ENCODE measurements at places on chromosomes 11 and 22. TPM values are rescaled to one million over a fixed set of nuclear protein-coding genes. Genes with fewer than 3 reads are reported as not detected.

CTSW gene
- 71.3 TPM for total RNA-seq

GRCh38 chr22:46660604-46661201 is 40.5 kb downstream of the GRAMD4 start:
- DNase-seq = no peak
- peaks cover 14% of the 10 kb centered on the region for H3K36me3 ChIP-seq
- no peaks in the 10 kb centered on the region for H3K27me3 ChIP-seq

- no peaks in the 10 kb centered on the region for H3K36me3 ChIP-seq
- peak overlapping the region; percentile 52 for H3K27ac ChIP-seq
- peaks cover 12% of the 10 kb centered on the region for H3K4me1 ChIP-seq
- DNase-seq = peak; percentile 28
Measured at GRCh38 chr11:62370743-62371440, 33.6 kb downstream of the ASRGL1 start.

FAM111A gene
- total RNA-seq = 75.9 TPM

GRCh38 chr11:68412593-68413475 is 47.7 kb upstream of the PPP6R3 start:
- H3K27ac ChIP-seq = no peak overlapping the region
- no peaks in the 10 kb centered on the region for H3K27me3 ChIP-seq
- H3K4me1 ChIP-seq = no peaks in the 10 kb centered on the region
- no peaks in the 10 kb centered on the region for H3K36me3 ChIP-seq
- no peak overlapping the region for H3K4me3 ChIP-seq
- DNase-seq = no peak

CYTH4 gene
- 165 TPM for total RNA-seq

TYR gene
- not detected for total RNA-seq

DNA sequence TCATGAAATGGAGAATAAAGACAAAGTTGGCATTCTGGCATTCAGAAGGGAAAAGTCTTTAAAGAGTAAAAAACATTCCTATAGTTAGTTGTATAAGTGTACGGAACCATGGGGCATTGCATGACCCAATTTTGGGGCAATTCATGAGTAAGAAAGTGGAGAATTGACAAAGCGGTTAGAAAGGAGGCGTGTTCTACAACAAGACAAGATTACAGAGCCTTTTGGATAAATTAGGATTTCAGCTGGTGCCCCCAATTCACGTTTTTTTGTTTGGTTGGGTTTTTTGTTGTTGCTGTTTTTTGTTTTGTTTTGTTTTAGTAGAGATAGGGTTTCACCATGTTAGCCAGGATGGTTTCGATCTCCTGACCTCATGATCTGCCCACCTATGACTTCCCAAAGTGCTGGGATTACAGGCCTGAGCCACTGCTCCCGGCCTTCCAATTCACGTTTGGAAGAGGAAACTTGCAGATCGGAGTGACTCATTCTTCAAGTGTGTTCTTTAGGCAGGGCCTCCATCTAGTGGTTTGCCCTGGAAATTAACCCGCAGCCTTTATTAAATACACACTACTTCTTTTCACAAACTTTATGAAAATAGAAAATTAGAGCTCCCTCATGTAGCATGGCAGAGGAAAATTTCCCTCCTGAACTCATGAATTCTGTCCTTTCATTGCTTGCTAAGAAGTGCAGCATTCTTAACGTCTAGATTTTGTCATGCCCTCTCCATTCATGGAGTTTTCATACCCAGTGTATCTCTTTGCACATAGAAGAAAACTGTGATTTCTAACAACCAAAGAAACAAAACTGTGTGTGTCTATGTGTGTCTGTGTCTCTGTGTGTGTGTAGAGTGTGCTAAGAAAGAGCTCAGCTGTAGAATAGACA is 118.1 kb downstream of the BBOX1 start:
- no peaks in the 10 kb centered on the region for H3K36me3 ChIP-seq
- no peaks in the 10 kb centered on the region for H3K27me3 ChIP-seq
- H3K4me1 ChIP-seq = no peaks in the 10 kb centered on the region
- DNase-seq = no peak
- no peak overlapping the region for H3K27ac ChIP-seq

GRCh38 chr11:77269484-77270123 is 31.9 kb downstream of the GDPD4 start:
- H3K27ac ChIP-seq = no peak overlapping the region
- DNase-seq = no peak
- no peaks in the 10 kb centered on the region for H3K4me1 ChIP-seq
- H3K4me3 ChIP-seq = no peak overlapping the region
- no peaks in the 10 kb centered on the region for H3K36me3 ChIP-seq

TMEM191C gene
- total RNA-seq = 8.1 TPM

GRCh38 chr11:75325713-75326438 is 25.6 kb downstream of the ARRB1 start:
- no peak overlapping the region for H3K4me3 ChIP-seq
- no peaks in the 10 kb centered on the region for H3K27me3 ChIP-seq
- no peak overlapping the region for H3K27ac ChIP-seq
- peaks cover 43% of the 10 kb centered on the region for H3K4me1 ChIP-seq
- no peaks in the 10 kb centered on the region for H3K36me3 ChIP-seq
- DNase-seq = no peak

DNA sequence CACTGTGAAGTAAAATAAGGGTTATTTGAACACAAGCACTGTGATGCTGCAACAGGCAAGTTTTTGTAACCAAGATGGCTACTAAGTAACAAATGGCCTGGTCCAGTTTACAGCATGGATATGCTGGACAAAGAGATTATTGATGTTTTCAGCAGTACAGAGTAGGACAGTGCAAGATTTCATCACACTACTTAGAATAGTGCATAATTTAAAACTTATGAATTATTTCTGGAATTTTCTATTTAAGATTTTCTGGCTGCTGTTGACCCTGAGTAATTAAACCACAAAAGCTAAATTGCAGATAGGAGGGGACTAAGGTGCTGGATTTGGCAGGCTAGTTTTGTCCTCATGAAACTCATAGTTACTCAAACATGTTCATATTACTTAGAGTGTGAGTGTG is 33.1 kb downstream of the CEP295 start:
- H3K27ac ChIP-seq = no peak overlapping the region
- H3K27me3 ChIP-seq = no peaks in the 10 kb centered on the region
- H3K4me3 ChIP-seq = no peak overlapping the region
- H3K36me3 ChIP-seq = peaks cover 62% of the 10 kb centered on the region

DNA sequence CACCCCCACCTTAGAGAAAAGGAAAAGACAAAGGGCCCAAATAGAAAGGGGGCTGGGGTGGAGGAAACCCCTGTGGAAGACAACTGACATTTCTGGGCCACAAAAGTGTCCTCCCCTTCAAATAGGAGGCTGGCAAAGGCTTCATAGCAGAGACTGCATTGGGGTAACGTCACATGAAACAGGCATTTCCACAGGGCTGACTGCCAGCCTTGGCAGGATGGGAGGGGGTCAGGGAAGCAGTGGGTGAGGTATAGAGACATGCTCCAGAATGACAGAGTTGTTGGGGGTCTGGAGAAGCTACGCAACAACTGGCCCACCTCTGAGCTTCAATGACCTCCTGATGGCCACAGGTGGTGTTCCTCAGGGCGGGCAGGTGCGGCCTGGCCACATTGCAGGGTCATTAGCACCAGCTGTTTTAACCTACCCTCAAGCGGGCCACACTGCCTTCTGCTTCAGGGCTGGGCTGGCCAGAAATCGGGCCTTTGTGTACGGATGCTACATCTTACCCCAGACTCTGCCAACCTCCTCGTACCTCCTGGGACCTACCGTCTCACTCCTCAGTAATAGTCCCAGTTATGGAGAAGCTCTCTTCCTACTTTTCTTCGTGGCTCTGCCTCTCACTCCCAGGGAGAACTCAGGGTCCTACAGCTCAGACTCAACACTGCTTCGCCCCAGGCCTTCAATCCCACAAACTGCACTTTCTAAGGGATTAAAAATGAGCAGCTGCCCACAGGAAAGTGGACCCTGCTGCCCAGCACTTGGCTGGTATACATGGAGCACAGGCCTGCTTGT is 160.0 kb upstream of the NCAM1 start:
- H3K4me3 ChIP-seq = no peak overlapping the region
- H3K4me1 ChIP-seq = no peaks in the 10 kb centered on the region
- no peak for DNase-seq
- H3K27ac ChIP-seq = no peak overlapping the region

DNA sequence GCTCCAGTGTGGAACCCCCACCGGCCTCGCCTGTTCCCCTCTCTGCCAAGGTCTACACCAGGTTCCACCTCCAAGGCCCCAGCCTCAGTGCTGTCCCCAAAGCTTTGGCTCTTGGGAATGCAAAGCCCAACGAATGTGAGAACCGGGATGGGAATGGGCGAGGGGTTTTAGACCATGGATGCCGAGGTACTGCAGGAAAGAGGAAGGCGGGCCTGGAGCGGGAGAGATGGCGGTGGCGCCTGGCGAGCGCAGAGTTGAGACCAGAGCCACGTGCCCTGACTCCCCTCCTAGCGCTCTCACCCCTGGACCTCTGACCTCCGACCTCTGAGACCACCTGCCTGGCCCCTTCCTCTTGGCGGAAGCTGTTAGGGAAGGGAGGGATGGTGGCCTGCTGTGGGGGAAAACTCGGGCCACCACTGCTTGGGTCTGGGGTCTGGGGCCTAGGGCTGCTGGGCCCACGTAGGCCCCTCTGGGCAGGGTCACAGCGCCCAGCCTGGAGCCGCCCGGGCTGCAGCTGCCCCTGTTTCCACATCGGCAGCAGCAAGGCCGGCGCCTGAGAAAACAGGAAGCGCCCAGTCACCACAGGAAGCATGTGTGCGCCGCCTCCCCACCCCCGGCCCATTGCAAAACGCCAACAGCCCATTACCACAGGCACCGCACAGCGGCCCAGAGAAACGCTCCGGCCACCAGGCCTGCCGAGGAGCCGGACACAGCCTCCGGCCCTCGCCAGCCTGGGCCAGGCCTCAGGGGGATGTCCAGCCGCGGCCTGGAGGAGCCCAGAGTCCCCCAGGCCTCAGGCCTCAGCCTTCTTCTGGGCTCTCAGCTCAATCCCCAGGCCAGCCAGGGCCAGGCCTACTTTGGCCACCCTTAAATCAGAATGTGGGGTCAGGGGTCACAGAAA is 13.8 kb upstream of the SLC39A13 start:
- no peaks in the 10 kb centered on the region for H3K36me3 ChIP-seq
- no peaks in the 10 kb centered on the region for H3K27me3 ChIP-seq
- peak; percentile 51 for DNase-seq
- peaks cover 67% of the 10 kb centered on the region for H3K4me1 ChIP-seq
- H3K27ac ChIP-seq = peak overlapping the region; percentile 92

CELF1 gene
- 124 TPM for total RNA-seq

- peaks cover 8% of the 10 kb centered on the region for H3K36me3 ChIP-seq
- no peak overlapping the region for H3K4me3 ChIP-seq
- no peak for DNase-seq
- H3K4me1 ChIP-seq = peaks cover 24% of the 10 kb centered on the region
- no peak overlapping the region for H3K27ac ChIP-seq
Measured at GRCh38 chr11:121443688-121444275, 8.3 kb upstream of the SORL1 start.

DNA sequence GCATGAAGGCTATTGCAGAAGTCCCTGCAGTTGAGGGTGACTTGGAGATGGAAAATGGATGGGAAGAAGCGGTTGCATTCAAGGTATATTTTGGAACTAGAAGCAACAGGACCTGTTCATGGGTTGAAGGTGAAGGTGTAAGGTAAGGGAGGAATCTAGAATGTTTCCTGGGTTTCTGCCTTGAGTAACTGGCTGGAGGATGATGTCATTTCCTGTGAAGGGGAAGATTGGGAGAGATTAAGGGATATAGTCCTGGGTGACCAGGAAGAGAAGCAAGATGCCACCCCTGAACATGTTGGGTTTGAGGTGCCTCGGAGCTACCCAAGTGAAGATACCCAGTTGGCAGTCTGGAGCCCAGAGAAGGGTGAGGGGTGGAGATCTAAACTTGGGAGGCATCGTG is 12.1 kb upstream of the MOGAT2 start:
- no peak for DNase-seq
- H3K36me3 ChIP-seq = no peaks in the 10 kb centered on the region
- H3K27ac ChIP-seq = no peak overlapping the region
- H3K27me3 ChIP-seq = peaks cover 21% of the 10 kb centered on the region
- H3K4me3 ChIP-seq = no peak overlapping the region
- no peaks in the 10 kb centered on the region for H3K4me1 ChIP-seq

- no peak for DNase-seq
- H3K4me1 ChIP-seq = no peaks in the 10 kb centered on the region
Measured at GRCh38 chr22:19666673-19667593, 47.4 kb upstream of the SEPTIN5 start.

DNA sequence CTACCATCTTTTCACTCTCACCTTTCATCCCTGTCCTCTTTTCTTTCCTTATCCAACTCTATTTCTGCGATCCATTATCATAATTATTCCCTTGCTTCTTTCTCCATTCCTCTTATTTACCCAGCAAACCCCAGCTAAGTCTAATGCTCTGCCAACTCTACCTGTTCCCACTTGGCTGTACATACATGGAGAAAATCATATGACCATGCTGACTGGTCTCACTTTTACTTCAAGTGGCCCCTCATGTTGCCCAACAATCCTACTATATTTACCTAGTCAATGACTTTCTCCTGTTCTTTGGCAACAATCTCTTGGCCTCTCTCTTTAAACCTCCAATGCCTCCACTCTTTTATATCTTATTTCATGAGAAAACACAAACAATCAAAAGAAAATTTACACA is 94.1 kb downstream of the USP35 start:
- H3K36me3 ChIP-seq = no peaks in the 10 kb centered on the region
- H3K4me3 ChIP-seq = no peak overlapping the region
- H3K27ac ChIP-seq = no peak overlapping the region
- H3K27me3 ChIP-seq = no peaks in the 10 kb centered on the region

DNA sequence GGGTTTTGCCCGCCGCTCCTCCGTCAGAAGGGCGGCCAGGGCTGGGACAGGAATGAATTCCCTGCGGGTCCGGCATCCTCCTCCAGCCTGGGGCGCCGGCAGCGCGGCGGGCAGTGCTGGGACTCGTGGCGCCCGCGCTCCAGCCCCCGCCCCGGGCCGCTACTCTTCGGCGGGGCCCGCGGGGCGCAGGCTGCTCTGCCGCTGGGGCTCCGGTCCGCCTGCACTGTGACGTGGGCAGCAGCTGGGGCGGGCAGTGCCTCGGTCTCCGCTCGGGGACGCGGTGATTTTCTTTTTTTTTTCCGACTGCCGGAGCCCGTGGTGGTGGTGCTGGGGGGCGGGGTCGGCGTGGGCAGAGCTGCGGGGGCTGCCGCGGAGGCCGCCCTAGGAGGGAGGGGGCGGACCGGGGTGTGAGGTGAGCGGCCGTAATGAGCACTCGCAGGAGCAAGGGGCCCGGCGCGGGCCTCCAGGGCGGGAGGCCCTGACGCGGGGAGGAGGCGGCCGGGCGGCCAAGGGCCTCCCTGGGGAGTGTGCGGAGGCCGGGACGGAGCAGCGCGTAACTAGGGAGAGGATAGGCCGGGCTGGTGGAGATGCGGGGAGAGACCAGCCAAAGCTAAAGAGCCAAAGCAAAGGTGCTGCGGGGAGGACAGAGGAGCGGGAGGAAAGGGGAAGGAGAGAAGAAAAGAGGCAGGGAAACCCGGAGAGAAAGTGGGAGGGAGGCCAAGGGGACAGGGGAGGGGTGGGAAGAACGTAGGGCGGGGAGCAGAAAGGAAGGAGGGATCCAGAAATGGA is 73.3 kb upstream of the ZBED5 start:
- DNase-seq = no peak
- H3K27ac ChIP-seq = no peak overlapping the region
- H3K4me3 ChIP-seq = peak overlapping the region; percentile 28
- H3K36me3 ChIP-seq = no peaks in the 10 kb centered on the region
